ENCODE measurements at places on chromosomes 7 and 10. TPM values are rescaled to one million over a fixed set of nuclear protein-coding genes. Genes with fewer than 3 reads are reported as not detected.

DOCK4 gene
- total RNA-seq, result 46.5 TPM

GRCh38 chr7:77960336-77960735 is 161.8 kb downstream of the PHTF2 start:
- no peak for DNase-seq

DNA sequence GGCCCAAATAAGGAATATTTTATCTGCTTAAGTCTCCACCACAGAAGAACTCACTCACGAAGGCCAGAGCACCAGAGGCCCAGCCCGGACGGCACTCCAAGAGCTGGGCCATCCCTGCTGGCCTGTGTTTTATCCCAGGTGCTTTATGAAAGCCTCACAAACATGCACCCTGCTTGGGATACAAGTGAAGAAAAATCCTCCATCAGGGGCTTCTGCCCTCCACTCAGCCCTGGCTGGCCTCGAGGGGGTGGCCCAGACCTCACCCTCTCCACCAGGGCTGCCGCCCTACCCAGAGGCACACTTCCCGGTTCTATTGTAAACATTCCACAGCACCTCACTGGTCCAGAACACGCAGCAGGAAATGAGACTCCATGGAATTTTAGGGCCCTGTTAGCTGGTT is 19.8 kb upstream of the DNAAF5 start:
- no peak for DNase-seq

TET1 gene
- total RNA-seq, result 41.6 TPM

DNA sequence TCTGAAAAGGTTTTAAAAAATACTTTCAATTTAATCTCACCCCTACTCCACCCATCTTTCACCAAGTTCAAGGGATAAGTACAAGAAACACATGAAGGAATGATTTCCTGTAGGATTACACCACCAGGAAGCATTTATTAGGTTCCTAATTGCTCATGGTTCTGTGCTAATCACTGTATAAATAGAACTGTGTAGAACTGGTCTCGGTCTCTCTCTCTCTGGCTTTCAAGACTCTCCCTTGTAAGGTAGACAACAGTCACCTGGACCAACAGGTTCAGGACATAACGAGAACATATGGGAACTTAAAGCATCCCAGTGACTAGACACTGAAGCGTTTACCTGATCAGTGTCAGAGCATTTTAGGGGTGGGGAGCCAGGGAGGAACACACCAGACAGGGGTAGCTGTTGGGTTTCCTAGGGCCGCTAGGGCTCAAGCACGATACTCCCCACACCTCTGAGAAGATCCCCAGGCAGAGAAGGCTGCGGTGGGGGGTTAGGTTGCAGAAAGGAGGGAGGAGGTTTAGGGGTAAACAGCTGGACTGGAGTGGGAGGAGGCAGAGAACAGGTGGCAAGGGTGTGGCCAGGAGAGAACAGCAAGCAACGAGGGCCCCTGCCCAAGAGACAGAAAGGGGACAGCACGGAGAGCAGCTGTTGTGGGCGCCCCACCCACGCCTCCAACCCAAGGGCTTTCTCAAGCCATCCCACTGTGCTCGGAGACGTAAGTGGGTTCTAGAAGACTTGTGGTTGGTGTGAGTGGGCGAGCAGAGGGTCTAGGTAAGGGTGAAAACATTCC is 52.5 kb upstream of the USP6NL start:
- DNase-seq, result no peak

- DNase-seq, result no peak
These were observed 10.5 kb upstream of the GRID1 start for GRCh38 chr10:86376852-86377796.

GRCh38 chr10:3354174-3354900 is 181.8 kb upstream of the PITRM1 start:
- no peak for DNase-seq

PLAC9 gene
- total RNA-seq, result 64.9 TPM

DNA sequence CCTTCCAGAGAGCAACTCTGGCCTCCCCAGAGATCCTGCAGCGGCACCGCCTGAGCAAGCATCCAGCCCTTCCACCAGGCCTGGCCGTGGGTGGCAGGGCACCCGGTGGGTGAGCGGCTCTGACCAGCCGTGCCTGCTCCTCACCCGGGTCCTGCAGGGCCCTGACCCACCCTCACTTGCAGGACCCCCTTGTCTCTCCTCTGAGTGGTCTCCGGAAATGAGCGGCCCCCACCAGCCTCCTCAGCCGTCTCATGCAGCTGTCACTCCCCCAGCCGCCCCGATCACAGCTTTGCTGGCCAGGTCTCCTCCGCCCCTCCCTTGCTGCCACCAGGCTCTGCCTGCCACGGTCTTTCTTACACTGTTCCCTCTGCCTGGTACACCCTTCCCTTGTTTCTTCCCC is 218.2 kb downstream of the TCERG1L start:
- DNase-seq, result no peak

PON1 gene
- not detected for total RNA-seq

PSD gene
- 38.4 TPM for total RNA-seq

FOXK1 gene
- 22.2 TPM for total RNA-seq

DNA sequence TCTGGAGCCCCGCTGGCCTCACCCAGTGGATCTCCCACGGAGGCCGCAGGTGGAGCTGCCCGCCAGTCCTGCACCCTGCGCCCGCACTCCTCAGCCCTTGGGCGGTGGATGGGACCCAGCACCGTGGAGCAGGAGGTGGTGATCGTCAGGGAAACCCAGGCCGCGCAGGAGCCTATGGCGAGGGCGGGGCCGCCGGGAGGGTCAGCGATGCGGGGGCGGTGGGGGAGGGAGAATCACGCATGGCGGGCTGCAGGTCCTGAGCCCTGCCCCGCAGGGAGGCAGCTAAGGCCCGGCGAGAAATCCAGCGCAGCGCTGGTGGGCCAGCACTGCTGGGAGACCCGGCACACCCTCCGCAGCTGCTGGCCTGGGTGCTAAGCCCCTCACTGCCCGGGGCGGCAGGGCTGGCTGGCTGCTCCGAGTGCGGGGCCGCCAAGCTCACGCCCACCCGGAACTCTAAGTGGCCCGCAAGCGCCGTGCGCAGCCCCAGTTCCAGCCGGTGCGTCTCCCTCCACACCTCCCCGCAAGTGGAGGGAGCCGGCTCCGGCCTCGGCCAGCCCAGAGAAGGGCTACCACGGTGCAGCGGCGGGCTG is 524.8 kb upstream of the TPK1 start:
- DNase-seq, result no peak

ASB15 gene
- total RNA-seq, result 0.11 TPM

CRYGN gene
- 0.16 TPM for total RNA-seq

DNA sequence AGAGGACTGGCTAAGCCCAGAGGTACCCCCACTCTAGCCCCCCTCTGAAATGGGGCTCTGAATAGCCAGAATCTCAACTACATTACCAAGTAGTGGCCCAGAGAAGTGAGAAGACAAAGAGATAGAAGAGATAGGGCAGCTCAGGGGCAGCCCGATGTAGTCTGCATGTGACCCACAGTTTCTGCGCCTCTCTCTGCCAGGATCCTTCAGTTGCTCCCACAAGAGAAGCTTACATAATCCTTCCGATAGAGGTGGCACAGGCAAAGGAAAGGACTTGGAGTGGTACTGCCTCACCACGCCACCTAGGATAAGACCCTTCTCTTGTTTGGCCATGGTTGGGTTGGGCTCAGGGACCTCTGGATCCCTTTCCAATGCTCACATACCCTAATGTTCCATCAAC is 5.4 kb upstream of the PDE1C start:
- DNase-seq, result no peak

DNA sequence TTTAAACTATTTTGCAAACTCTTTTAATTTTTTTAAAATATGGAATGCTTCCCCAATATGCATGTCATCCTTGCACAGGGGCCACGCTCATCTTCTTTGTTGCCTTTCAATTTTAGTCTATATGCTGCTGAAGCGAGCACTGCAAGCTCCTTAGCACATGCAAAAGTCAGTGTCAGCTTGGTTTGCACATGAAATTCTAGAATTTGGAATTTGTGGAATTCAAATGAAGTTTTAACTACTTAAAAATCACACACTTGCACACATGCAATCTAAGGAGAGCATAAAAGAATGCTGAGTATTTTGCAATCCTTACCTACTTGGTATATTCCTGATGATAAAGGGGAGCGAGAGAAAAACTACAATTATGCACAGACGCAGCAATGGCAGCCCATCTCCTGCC is 78.3 kb upstream of the ATP6V0A4 start:
- DNase-seq, result no peak

- DNase-seq, result no peak
These were observed 42.1 kb downstream of the SCIN start for GRCh38 chr7:12612622-12613021.

DNA sequence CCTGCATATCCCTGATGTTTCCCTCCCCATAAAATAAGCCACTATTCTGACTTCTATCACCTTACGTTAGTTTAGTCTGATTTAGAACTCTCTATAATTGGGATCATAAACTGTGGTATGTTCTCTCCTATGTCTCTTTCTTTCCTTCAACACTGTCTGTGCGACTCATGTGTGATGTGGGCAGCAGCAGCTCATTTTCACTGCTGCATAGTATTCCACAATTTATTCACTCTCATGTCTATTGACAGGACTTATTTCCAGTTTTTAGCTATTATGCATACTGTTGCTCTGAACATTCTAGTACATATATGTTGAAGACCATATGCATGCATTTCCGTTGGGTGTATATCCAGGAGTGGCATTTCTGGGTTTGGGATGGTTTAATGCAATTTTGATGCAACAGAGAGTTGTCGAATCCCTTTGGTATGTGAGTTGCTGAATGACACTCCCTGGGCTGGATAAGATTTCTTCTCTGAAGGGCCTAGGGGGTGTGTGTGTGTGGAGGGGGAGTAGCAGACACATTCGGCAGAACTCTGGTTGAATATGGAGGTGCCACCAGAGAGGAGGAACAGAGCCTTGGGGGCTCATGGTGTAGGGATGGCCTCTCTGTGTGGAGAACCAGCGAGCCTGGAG is 87.8 kb upstream of the PCBD1 start:
- DNase-seq, result no peak

GRCh38 chr10:12561307-12561706 is 212.0 kb downstream of the CAMK1D start:
- DNase-seq, result no peak

DNA sequence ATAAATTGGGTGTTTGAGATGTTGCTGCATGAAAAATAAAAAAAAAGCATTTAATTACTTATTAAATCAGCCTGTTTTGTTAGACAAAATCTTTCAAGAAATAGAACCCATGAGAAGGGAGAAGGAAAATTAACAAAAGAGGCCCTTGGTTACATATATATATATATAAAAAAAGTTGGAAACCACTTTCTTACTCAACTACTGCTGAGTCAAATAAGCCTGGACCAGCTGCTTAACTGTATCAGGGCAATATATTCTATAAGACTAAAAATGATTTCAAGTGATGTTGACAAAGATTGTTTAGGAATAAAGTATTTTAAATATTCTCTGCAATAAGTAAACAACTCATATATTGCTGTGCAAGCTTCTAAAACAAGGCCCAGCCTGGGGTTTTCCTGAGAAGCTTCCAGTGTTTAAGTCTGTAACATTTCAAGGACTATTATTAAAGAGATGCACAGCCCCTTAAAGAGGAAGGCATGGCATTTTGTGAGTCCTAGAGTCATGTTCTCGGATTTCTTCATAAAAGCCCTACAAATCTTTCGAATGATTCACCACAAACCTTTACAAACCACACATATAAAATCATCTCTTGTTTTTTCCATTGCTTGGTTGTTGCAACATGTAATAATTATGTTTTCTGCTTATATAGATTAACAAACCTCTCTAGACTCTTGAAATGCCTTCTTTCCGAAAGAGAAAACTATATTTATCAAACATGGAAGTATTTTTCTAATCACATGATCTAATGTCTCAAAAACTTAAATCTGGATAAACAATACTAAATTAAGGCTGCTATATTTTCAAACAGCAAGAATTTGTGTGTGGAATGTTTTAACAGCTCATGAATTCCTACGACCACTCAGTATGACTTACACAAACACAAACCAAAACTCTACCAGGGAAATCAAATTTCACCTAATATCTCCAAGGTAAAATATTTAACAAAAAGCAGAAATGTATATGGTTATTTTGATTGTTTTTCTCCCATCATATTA is 14.3 kb downstream of the JAZF1 start:
- no peak for DNase-seq

DNA sequence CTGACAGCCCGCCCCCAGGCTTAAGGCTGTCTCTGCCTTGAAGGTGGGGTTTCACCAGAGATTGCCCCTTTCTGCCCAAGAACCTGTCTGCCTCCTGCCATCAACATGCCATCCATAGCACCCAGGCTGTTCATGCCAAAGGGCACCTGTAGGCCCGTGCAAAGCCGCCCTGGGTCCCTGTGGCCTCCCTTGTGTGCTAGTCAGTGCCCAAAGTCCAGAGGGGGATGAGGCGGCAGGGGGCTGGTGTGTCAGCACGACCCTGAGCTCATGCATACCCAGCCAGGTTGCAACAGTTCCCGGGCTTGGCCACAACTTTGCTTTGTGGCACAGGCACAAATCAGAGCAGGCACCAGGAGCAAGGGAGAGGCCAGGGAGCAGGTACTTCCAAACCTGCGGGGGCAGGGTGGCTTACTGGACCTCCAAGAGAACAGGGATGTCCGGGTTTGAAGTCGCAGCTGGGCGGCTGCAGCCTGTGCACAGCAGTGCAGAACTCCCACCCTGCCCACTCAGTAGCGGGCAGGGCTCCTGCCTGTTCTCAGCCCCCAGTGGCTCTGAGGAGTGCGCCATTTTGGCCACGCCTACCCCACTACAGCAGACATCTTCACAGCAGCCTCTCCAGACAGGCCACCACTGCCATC is 671.1 kb upstream of the GRM3 start:
- DNase-seq, result no peak

CC2D2B gene
- 13.1 TPM for total RNA-seq

GRCh38 chr10:12041766-12042408 is 722 bp downstream of the UPF2 start:
- DNase-seq, result no peak

- DNase-seq, result no peak
These were observed 101.1 kb upstream of the GSDME start for GRCh38 chr7:24858108-24858977.

DNA sequence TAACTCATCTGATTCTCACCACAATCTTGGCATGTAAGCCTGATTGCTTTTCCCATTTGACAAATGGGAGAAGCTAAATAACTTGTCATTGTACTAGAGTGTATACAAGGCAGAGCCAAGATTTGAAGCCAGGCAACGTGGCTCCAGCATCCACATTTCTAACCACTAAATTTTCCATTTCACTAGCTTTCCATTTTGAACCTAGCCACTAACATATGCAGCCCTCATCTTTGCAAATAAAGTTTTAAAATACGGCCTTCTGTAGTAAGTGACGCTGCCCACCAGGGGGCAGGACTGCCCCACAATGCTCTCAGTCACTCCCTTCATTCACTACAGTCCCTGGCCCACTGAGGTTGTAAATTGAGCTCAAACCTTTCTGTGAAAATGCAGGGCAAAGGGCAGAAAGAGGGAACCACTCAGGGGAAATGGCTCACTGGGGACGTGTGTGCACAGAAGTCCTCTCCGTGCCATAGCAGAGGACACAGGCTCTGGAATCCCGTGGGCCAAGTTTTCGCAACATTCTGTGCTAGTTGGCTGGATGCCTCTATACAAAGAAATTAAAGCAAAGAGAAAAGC is 315.7 kb downstream of the TNS3 start:
- peak; percentile 57 for DNase-seq

- peak; percentile 77 for DNase-seq
These were observed 105.5 kb downstream of the MYOF start for GRCh38 chr10:93376372-93377293.

- DNase-seq, result no peak
These were observed 69.8 kb upstream of the PLXNA4 start for GRCh38 chr7:132646052-132646451.

All from urinary bladder (tissue), 4 donors.